ENCODE measurements at places on chromosomes 1 and 21.

DNA sequence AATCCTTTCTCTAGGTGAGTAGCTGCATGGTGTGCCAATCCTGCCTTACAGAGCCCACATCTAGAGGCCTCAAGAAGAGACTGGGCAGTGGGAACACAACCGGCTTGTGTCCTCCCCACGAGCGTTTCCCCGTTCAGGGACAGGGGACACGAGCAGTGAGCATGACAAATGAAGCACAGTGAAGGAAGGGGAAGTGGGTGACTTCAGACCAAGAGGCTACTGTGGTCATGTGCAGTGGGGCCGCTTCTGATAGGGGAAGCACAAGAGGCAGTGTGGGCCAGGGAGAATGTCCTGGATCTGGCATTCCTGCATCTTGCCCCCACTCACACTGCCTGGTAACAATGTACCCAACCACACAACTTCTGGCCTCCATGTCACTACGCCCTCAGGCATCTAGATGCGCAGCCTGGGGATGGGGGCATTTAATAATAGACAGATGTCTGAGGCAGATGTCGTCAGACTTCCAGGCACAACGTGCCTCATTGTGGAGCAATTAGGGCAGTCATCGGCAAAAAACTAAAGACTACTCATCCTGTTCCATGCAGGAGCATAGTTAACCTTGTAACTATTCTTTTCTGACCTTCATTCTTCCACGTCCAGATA lies 155.6 kb upstream of the NBPF11 start:
- peak; percentile 29 for DNase-seq

GRCh38 chr1:37480581-37481288 lies 6.4 kb downstream of the ZC3H12A start:
- DNase-seq: no peak

DNA sequence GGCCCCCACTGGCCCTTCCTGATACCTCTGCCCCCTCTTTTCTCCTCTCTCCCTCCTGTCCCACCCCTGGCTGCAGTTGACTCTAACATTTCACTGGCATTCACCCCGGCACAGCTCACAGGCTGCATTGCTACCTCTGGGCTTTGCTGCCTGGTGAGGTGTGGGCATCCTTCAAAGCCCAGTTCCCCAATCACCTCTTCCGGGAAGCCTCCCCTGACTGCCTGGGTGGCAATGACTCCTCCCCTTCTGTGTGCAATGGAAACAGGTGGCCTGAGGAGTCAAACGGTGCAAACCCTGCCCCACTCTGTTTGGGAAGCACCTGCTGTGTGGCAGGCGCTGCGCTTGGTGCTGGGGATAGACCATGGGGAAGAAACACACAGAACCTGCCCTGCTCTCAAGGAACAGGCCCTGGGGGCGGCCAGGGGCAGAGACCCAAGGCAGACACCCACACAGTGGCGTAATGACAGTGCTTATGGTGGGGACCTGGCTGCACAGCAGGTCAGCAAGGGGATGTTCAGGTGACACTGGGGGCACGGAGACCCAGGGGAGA lies 39.3 kb upstream of the POFUT2 start:
- DNase-seq: no peak

DNA sequence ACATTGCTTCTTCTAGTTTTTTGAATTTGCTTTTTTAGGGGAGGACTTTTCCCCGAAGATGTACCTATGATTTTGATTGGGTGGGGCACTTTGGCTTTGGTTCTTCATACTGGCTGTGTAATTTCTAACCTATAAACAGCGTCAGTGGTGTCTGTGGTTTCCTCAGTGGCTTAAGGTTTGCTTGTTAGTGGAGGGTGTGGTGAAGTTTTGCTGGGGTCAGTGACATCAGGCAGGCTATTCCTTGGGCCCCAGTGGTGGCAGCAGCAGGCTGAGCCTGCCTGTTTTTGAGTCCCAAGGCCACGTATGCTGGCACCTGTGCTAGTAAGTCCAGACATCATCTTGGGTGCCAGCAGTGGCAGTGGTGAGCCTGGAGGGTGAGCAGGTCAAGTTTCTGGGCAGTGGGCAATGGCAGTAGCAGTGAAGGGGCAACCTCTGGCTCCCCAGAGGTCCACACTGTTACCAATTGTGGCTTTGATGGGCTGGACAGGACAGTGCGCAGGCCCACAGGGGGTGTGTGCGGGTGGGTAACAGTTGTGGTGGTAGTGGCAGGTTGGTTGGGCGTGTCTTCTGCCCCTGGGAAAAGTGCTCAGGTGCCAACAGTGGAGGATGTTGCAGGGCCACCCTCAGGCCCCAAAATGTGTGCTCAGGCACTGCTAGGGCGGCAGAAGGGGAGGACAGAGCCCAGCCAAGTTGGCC lies 54.9 kb upstream of the B3GALT2 start:
- no peak for DNase-seq

GRCh38 chr1:44609768-44610526 lies 64.3 kb downstream of the TMEM53 start:
- DNase-seq: no peak

DNA sequence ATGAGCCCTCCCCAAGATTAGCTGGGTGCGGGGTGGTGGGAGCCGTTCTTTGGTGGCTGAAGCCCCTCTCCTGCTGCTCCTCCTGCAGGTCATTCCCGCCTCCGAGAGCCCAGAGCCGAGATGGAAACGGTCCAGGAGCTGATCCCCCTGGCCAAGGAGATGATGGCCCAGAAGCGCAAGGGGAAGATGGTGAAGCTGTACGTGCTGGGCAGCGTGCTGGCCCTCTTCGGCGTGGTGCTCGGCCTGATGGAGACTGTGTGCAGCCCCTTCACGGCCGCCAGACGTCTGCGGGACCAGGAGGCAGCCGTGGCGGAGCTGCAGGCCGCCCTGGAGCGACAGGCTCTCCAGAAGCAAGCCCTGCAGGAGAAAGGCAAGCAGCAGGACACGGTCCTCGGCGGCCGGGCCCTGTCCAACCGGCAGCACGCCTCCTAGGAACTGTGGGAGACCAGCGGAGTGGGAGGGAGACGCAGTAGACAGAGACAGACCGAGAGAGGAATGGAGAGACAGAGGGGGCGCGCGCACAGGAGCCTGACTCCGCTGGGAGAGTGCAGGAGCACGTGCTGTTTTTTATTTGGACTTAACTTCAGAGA lies 448 bp downstream of the G0S2 start:
- no peak for DNase-seq

GRCh38 chr1:211355873-211356272 lies 29.2 kb downstream of the TRAF5 start:
- no peak for DNase-seq

DNA sequence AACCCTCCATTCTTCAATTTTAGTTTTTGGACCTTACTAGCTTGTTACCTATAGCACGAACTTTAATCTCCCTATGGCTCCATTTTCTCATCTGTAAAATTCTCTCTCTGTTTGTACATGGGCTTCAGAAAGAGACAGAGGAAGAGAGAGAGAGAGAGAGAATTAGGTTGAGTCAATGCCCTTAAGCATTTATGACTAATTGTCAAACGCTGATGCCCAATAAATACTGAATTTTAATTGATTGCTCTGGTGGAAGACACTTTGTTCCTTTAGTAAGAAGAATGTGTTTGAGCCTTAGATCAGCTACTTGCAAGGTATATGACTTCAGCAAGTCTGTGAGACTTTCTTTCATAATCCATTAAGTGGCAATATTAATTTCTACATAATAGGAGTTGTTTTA lies 743.1 kb upstream of the ADGRL4 start:
- no peak for DNase-seq

DNA sequence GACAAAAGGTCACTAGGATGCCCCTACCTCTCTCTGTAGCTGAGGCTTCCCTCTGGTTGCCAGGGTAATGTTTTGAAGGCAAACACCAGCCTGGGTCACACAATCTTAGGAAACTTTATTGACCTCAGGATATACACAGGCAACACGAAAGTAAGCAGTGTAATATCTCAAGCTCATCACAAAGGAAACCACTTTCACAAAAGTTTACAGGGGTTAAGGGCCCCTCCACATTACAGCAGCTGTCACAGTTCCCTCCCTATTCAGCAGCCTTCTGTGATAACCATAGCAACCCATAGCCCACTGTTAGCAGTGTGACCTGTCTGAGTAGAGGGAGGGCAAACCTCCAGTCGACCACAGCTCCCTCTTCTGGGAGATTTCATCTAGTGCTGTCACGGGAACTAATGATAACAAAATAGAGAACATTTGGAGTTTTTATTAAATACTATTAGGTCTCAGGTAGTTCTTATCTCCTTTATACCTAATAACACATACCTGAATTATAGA lies 149.8 kb downstream of the PTPRC start:
- DNase-seq: peak; percentile 3

GRCh38 chr1:63330331-63330916 lies 8.1 kb downstream of the FOXD3 start:
- no peak for DNase-seq

DNA sequence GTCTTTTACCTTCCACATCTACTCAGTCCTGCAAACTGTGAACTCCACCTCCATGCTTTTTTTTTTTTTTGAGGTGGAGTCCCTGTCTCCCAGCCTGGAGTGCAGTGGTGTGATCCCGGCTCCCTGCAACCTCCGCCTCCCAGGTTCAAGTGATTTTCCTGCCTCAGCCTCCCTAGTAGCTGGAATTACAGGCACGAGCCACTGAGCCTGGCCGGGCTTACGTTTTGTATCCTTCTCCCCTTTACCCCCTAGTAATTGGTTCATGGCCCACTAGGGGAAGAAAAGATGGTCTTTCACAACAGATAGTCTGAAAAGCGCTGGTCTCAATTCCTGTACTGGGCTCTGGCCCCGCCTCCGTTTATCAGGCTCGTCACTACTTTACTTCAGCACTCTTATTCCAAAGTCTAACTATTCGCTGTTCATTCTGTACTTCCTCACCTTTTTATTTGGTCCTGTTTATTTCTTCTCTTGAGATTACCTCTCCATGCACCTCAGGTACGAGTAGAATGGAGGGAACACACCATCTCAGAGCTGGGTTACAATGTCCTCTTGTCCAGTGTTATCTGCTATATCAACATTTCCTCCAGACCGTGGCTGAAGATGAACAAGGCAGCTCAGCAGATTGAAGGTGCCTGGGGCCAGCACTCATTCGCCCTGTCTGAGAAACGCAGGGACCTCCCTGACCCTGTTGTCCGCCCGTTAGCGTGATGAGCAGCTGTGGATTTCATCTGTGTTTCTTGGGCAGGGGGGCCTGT lies 16.2 kb downstream of the CNST start:
- no peak for DNase-seq

- DNase-seq: no peak
Measured at GRCh38 chr1:5497503-5497902, 494.7 kb downstream of the NPHP4 start.

DNA sequence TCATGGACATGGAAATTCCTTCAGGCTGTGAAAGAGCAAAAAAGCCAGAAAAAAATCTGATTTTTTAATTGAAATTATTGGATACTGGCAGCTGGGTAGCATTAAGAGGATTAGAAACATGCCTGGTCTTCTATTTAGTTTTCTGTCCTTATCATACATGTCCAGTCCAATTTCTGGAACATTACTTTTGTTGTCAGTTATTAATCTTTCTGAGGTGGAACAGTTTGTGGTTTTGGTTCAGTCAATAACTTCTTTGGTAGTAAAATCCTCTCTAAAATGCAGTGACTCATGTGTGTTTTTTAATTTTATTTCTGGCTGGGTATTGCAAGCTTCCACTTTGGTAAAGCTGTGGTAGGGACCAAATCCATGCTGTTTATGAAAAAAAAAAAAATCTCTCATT lies 687.0 kb upstream of the ADGRL2 start:
- DNase-seq: no peak

DNA sequence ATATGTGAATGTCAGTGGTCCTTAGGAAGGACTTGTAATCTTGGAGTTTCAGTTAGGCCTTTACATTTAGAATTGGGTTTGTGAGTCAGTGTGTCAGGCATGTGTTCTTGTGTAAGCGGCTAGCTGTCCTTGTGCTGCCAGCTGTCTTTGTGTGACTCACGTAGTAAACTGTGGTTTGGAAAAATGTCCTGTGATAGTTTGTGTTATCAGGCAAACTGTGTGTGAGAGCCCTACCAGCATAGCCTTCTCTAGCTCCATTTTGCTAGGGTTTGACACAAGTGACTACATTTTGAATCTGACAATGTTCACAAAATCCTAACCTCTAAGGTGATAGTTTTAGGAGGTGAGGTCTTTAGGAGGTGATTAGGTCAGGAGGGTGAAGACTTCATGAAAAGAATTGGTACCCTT lies 6.9 kb upstream of the SLC35D1 start:
- DNase-seq: no peak

DNA sequence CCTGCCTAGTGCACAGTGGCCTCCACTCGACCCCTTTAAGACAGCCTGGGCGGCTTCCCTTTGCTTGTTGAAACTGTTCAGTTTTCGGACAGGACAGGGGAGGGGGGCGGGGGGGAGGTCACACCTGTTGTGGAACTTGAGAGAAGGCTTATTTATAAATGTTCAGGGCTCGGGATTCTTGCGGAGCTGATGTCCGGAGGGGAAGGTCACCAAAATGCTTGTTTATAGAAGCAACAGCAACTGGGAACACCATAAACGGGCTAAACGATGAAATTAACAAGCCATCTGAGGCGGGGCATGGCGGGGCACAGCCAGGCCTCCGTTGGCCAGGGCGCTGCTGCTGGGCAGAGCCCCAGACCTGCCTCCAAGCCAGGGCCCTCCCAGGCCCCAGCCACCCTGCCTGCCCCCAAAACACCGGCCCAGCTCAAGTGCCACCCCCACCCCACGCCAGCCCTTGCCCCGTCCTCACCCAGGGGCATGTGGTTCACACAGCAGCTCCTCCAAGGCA lies 59.8 kb upstream of the CASZ1 start:
- no peak for DNase-seq

- peak; percentile 15 for DNase-seq
Measured at GRCh38 chr1:93446837-93447451, 974 bp upstream of the FNBP1L start.

DNA sequence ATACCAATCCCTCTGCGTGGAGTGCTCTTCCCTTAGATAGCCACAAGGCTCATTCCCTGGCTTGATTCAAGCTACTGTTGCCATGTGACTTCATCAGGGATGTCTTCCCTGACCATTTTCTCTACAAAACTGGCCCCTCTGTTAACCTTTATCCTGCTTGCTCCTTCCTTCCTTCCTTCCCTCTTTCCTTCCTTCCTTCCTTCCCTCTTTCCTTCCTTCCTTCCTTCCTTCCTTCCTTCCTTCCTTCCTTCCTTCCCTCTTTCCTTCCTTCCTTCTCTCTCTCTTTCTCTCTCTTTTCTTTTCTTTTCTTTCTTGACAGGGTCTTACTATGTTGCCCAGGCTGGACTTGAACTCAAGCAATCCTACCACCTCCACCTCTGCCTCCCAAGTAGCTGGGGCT lies 6.2 kb upstream of the RYR2 start:
- DNase-seq: no peak

- no peak for DNase-seq
Measured at GRCh38 chr1:99691175-99691574, 45.3 kb downstream of the PALMD start.

GRCh38 chr1:46817814-46818213 lies 19.0 kb downstream of the CYP4B1 start:
- no peak for DNase-seq

Data from naive B cell (primary cell).